Nucleus accumbens (tissue), 56 donors: ENCODE measurements at places on chromosomes 16 and 17.

- no peak for DNase-seq
These were observed 488.6 kb downstream of the CDH8 start for GRCh38 chr16:61547626-61548025.

DNA sequence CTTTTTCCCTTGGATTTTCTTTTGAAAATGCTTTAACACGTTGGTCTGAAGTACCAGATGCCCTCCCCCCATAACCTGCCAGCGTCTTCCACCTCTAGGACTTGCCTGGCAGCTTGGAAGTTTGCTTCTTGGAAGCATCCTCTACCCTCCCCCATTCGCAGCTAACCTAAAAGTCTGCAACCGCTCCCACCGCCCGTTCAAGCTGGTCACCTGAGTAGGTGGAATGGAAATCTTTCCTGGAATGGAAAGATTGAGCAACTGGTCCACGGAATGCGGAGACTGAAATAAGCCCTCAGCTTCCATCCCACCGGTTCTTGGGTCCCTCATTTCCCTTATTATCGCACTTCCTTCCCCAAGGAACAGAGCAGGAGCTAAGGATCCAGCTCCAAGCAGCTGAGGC is 31.4 kb downstream of the HS3ST3B1 start:
- DNase-seq, result no peak

- no peak for DNase-seq
These were observed 7.1 kb downstream of the ARL4D start for GRCh38 chr17:43405861-43406260.

DNA sequence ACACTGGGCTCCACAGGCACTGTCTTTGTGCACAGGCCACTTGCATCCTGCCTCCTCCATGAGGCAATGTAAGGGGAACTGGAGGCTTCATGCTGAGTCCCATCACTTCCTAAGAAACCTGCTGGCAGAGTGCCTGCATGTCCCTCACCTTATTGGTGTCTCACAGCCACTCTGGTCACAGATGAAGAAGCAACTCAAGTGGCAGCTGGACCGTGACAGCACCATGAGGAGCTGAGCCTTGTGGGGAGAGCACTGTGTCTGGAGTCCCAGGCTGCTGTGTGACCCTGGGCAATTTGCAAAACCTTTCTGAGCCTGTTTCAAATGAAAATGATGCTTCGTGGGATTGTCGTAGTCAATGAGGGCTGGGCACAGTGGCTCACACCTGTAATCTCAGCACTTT is 19.5 kb downstream of the ANKRD40 start:
- no peak for DNase-seq

- DNase-seq, result no peak
These were observed 75.6 kb downstream of the TIMM22 start for GRCh38 chr17:1072551-1072961.

DNA sequence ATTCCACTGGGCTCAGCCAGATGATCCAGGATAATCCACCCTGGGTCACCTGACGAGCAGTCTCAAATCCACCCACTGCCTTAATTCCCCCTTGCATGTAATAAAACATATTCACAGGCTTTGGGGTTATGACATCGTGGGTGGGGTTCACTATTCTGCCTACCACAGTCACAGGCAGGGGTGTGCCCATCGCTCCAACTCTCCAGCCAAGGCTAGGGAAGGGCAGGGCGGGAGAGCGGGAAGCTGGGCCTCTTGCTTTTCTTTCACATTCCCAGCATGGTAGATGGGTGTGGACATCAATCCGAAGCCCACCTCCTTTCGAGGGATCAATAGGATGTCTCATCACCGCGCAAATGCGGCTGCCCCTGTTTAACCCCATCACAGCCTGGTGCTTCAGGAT is 12.7 kb upstream of the CD300LD start:
- DNase-seq, result no peak

DNA sequence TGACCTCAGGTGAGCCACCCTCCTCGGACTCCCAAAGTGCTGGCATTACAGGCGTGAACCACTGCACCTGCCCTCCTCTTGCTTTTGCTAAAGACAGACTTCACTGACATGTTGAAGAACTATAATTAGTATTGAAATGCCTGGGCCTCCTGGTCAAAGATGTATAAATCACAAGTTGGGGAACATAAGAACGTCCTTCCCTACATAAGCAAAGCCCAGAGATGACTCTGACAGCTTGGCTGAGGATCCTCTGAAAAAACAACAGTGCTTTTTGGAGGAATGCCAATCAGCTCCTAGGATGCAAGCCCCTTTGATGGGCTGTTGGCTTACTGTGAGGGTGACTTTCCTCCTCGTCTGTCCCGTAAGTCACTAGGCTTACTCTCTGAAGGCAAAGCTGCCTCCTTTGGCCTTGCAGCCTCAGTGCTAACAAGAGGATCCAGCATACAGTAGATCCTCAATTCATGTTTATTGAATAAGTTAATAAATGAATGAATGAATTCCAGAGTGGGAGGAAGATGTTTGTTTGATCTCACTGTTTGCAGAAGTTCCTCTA is 6.3 kb downstream of the APOH start:
- DNase-seq, result no peak

GRCh38 chr17:29059281-29059680 is 16.3 kb downstream of the PIPOX start:
- no peak for DNase-seq

- no peak for DNase-seq
These were observed 18.4 kb downstream of the LDHD start for GRCh38 chr16:75097941-75098901.
